Stimulated activated CD8-positive, alpha-beta memory T cell treated with anti-CD3 and anti-CD28 coated beads, Interleukin-2, amount 100 ng/mL, for 1 hour (primary cell): ENCODE measurements at places on chromosomes 11 and 22.

DNA sequence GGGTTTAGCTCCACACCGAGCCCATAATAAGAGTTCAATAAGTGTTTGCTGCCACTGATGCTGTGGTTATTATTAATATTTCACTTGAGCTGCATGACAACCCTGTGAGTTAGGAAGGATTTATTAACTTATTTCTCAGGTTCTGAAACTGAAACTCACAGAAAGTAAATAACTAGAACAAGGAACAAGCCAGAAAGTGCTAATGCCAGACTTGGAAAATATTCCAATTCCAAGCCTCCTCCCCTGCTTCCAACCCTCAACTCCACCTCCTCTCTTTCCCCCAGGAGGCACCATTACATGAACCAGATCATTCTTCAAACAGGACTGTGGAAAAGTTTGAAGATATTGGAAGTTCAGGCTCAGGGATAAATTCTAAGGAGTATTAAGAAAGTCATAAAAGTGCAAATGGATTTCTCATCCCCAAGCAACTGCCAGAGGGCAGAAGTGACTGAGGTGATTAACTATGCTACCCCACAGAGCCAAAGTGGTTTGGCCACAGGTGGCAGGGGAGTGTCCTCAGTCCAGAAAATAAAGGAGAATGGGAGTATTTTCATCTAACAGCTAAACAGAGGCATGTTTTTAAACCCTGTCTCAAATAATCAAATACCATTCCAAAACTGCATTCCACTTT, 3.2 kb upstream of the FJX1 start:
- no peak for DNase-seq

GRCh38 chr22:27267145-27267544, 534.4 kb downstream of the MN1 start:
- DNase-seq, result no peak

- DNase-seq, result no peak
These were observed 11.4 kb downstream of the DNAJB13 start for GRCh38 chr11:73962101-73962705.

DNA sequence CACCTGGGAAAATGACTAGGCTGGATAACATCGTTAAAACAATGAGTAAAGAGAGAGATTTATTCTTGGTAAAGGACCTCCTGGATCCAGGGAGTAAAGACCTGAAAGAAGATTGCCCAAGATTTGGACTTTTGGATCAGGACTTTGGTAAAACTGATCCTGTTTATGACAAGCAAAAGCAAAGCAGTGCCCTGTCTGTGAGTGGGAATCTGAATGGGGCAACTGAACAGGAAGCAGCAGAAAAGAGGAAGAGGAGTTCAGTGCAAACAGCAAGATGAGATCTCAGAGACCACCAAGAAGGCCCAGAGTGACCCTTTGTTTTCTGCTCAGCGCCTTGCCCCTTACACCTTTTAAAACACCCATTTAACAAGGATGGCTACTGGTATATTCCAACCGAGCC, 122.0 kb downstream of the VPREB1 start:
- DNase-seq, result no peak

- no peak for DNase-seq
These were observed 53.7 kb downstream of the HIPK3 start for GRCh38 chr11:33310720-33311500.

GRCh38 chr11:116500026-116500946, 272.5 kb downstream of the BUD13 start:
- no peak for DNase-seq

DNA sequence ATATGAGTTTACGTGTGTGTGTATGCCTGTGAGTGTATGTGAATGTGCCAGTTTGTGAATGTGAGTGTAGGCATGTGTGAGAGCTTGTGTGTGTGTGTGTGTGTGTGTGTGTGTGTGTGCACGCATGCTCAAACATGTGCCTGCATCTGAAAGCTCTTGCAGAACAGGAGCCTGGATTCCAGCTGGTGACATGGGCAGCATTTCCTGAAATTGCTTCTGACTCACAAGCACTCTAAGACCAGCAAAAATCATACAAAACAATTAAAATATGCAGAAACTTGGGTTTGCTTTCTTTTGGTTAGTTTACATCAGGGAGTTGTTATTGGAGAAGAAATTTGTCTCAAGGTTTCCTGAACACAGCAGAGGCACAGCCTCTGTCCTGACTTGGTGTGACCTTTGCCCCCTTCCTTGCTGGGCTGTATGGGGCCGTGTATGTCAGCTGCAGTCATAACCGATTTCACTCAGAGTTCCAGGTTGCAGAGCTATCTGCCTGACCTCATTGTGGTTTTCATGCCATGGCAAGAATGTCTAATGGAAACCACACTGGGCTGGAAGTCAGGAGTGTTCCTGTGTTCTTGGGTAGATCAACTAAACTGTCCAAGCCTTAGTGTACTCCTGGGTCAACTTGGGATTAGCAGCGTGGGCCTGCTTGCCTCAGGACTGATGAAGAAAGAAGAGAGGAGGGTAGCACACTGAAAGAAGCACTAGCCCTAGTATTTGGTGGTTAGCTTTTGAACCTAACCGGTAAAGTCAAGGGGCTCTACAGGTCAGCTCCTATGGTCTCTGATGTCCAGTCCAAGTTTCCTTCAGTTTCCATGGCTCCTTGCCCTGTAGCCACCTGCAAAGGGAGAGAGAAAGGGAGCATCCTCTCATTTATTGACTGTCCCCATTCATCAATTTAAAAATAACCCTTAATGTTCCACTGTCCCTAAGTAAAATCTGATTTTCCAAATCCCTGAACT, 143.7 kb downstream of the SNX19 start:
- no peak for DNase-seq

DNA sequence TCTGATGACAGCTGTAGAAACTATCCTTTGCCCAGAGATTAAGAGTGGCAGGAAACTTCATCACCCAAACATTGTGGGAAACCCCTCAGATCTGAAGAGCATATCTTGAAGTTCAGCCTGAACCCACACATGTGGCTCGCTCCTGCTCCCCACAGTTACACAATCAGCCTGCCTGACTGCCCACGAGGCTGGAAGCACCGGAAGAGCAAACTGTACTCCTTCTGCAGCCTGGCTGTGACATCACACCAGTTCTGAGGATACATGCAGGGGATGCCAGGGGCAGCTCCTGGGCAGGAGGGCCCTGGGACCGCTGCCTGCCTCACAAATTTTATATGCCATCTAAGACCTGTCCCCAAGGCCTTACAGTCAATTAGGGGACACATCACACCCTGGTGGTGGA, 444.4 kb downstream of the BUD13 start:
- no peak for DNase-seq

GRCh38 chr11:118533769-118534729, 3.1 kb downstream of the TMEM25 start:
- DNase-seq, result no peak

- no peak for DNase-seq
These were observed 46.2 kb upstream of the SMCO4 start for GRCh38 chr11:93589347-93589746.

DNA sequence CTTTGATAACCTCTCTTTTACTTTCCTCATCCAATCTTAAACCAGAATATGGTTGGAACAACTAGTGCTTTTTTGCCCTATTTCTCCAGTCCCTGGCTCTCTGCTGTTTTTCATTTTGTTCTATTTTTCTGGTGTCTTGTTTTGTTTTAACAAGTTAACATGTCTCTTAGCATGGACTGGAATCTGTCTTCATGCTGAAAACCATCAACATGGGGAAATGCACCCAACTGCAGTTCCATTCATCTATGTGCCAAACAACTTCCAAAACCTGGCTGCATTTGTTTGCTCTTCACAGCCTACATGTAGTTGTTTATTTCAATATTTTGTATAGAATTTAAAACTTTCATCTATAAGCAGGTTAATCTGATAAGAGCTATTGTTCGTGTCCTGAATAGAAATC, 46.8 kb upstream of the NOX4 start:
- no peak for DNase-seq

- no peak for DNase-seq
These were observed 36.3 kb upstream of the PPARA start for GRCh38 chr22:46113910-46114517.

GRCh38 chr11:75143420-75143731, 7.5 kb upstream of the SLCO2B1 start:
- no peak for DNase-seq

- DNase-seq, result no peak
These were observed 13.4 kb upstream of the ACR start for GRCh38 chr22:50724616-50725015.

GRCh38 chr11:94825031-94825430, 56.9 kb downstream of the AMOTL1 start:
- DNase-seq, result no peak

DNA sequence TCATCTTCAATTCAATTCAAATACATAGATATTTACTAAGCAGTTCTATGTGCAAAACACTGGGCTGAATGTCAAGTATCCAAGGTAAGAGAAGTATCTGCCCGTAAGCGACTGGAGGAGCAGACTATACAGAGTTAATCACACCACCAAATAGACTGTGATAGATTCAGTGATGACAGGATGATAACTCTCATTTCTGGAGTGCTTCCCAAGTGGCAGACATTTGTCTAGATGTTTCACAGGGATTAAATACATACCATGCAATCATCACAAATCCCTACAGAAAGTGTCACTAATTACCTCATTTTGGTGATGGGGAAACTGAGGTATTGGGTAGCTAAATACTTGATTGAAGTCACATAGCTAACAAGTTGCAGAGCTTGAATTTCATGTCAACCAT, 508.7 kb upstream of the TENM4 start:
- no peak for DNase-seq
